Inflammatory macrophage treated with lipopolysaccharide for 4 hours (primary cell): ENCODE measurements at places on chromosomes 6 and 20.

- no peak for DNase-seq
Observed at GRCh38 chr6:90062667-90063066, 168.4 kb downstream of the GJA10 start.

DNA sequence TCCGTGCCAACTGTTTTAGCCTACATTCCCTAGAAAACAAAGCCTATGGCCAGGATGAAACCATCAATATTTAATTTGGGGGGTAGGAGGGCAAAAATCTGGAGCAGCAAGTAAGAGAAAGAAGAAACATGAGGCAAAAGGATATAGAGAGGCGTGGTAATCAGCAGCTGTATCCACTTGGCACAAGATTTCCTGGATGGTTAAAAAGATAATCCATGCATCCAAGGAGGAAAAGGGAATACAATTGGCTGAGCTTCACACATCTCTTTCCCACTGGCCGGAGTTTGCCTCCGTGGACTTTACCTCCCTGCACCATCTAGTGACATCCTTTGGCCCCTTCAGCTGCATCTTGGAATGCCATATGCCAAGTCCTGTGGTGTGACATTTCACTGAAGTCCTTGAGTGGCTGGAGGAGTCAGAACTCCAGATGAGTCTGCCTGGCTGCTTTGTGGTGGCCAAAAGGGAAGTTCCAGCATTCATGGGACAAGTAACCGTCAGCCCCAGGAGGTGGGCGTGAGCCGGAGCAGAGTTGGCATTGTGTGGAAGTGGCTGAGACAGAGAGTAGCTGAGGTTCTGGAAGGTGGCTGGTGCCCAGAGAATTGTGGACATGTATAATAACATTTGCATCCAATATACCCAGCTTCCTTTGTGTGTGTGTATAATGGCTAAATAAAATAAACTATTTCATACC is 13.7 kb upstream of the TMX4 start:
- peak; percentile 80 for DNase-seq

GRCh38 chr6:17907406-17908229 is 79.8 kb downstream of the KIF13A start:
- peak; percentile 98 for DNase-seq

DNA sequence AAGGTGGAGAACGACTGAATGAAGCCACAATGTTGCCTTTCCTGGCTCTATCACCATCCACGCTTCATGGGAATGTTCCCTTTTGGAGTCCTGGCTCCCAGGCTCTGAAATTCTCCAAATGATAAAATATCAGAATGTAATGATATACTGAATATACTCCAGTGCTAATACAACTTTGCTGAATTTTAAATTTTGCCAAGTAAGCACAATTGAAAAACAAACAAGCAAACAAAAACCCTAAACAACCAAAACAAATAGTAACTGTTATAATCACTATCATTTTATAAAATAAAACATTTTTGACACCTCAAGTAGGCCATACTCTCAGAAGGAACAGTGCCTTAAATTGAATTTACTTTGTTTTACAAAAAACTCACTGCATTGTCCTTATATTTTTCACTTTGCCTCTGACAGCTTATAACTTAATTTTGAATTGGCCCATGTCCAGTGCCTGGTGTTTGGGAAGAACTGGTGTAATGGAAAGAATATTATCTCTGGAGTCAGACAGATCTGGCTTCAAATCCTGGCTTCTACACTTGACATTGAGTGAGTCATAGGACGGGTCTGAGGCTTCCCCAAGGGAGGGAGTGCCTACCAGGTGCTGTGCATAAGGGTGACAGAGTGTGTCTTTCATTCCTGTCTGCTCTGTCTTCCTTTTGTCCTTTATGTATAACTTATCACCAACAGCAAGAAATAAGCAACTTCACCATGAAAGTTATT is 698.3 kb downstream of the EPM2A start:
- DNase-seq: no peak

GRCh38 chr6:16505711-16506357 is 255.4 kb downstream of the ATXN1 start:
- DNase-seq: peak; percentile 82

GRCh38 chr6:88246654-88247053 is 80.5 kb upstream of the CNR1 start:
- no peak for DNase-seq

DNA sequence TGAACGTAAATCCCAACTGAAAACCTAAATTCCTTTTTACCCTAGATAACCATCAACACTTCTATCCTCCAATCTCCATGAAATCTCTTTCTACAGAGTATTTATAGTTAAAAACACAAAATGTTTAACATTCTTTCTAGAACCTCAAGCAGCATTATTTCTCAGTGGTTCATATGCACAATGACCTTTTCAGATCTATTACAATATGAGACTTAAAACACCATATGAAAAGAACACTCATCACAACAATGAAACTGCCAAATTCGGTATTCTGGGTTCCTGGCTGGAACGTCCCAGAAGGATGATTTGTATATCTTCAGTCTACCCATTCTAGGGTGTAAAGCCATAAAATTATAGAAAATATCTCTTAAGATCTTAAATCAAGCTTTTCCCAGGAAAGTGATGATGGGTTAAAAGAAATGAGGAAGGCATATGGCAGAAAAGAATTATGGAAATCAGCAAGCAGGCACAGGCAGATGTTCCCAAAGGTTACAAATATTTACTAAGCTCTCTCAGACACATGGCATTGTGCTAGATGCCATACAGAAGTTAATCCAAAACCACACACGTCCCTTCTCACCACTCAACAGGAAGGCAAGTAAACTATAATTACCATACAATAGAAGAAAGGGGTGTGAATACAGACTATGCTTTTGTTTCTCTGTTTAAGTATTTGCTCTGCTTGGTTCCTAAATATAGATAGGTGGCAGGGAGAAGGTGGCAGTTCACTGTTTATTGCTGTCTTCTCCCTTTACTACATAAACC is 118.0 kb downstream of the CHD6 start:
- DNase-seq: no peak

DNA sequence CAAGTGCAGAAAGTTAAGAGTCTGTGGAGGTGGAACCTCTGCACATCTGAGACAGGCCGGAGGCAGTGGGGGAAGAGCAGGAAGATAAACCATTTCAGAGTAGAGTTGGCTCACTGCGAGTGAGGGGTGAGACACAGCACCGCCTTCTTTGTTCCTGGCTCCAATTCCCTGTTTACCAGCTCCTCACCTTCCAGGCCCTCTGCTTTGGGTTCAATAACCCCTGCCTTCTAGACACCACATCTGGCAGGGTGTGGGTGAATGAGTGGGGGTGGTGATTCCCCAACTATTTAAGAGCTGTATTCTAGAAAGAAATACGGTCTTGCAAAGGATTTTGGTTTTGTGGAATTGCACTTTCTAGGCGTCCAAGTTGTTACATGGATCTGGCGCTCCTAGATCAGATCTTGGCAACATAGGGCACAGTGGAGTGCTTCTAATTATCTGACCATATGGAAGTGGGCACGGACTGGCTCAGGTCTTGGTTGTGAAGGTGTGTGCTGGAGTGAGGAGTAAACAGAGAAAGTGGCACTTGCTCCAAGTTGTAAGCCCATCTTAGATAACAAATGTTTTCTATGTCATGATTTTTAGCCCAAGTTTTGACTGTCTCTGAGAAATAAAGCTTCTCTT is 141.6 kb upstream of the NRN1 start:
- no peak for DNase-seq

DNA sequence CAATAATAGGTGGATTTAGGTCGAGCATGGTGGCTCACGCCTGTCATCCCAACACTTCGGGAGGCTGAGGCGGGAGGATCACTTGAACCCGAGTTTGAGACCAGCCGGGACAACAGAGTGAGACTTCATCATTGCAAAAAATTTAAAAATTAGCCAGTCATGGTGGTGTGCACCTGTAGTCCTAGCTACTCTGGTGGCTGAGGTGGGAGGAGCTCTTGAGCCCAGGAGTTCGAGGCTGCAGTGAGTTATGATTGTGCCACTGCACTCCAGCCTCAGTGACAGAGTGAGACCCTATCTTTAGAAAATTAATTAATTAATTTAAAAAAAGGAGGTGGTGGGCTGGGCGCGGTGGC is 13.4 kb upstream of the C20orf203 start:
- DNase-seq: no peak

DNA sequence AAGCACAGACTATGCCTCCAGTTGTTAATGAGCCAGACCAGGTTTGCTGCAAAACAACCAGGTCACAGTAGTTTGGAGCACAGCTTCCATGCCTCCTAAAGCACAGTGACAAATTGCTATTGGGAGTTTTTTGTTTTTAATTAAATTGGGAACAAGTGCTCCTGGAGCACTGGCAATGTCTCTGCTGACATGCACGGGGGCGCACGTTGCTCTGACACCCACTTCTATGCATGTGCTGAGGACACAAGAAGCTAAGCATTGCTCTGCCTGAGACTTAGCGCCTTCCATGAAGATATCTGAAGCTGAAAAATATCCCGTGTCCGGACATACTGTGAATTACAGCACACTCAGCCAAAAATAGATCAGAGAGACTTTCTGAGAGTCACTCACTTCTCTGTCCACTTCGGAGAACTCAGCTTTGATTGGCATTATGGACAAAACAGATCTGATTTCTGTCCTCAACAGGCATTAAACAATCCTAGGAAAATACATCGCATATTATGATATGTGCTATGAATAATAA is 18.6 kb upstream of the GGTLC1 start:
- no peak for DNase-seq

DNA sequence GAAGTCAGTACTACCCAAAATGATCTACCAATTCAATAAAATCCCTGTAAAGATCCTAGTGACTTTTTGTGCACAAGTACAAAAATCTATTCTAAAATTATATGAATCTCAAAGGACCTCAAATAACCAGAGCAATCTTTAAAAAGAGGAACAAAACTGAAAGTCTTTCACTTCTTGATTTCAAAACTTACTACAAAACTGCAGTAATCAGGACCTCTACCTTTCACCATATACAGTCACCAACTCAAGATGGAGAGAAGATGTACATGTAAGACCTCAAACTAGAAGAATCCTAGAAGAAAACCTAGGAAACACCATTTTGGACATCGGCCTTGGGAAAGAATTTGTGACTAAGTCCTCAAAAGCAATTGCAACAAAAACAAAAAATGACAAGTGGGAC is 109.5 kb upstream of the CD93 start:
- peak; percentile 83 for DNase-seq

DNA sequence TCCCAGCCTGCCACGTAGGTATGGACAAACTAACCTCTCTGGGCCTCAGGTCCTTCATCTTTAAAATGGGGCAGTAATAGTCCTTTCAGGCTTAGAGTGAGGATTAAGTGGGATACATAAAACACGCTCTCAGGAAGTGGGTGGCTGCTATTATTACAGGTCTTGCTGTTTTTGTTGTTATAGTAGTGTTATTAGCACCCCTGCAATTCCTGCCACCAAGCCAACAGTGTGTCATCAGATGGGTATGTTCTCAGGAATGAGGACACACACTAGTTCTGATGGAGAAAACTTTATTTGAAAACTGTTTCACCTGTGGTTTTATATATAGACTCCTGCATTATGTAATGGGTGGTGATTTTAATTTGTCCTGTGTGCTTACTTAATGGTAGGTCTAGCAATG is 131.7 kb downstream of the LRRC1 start:
- DNase-seq: no peak

DNA sequence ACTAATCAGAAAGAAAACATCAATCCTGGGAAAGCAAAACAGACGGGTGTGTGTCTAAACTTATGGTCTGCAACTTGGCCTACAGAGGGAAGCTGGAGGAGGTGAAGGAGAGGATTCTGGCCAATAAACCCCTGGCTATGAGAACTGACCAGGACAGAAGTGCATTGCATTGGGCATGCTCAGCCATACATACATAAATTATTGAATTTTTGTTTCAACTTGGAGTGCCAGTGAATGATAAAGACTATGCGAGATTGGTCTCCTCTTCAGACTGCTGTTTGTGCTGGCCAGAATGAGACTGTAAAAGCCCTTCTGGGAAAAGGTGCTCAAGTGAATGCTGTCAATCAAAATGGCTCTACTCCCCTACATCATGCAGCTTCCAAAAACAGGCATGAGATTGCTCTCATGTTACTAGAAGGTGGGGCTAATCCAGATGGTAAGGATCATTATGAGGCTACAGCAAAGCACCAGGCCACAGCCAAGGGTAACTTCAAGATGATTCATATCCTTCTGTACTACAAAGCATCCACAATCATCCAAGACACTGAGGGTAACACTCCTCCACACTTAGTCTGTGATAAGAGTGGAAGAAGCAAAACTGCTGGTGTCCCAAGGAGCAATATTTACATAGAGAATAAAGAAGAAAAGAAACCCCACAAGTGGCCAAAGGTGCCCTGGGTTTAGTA is 17.4 kb downstream of the ADNP start:
- no peak for DNase-seq

DNA sequence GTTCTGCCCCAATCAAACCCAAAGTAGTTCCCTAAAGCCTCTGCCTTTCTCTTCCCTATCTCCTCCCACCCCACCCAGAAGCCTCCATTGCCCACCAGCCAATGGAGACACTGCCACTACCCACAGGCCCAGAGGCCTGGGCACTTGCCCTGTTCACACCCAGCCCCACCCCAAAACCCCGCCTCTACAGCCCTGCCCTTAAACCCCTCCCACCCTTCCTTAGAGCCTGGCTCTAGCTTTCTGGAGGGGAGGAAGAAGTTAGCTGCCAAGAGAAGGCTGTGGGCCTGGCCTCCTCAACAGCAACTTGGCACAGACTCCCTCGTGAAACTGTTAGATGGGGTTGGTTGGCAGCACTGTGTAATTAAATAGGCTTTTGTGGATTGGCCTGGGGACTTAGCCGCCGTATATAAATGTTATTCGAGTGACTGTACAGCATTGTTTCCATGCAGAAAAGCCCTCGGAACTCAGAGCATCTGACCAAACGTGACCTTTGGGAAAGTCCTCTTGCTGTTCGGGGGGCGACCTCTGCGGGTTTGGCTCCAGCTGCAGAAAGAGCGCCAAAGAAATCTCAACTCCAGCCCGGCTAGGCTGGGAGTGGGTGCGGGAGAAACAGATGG is 31.4 kb downstream of the COL11A2 start:
- peak; percentile 75 for DNase-seq

DNA sequence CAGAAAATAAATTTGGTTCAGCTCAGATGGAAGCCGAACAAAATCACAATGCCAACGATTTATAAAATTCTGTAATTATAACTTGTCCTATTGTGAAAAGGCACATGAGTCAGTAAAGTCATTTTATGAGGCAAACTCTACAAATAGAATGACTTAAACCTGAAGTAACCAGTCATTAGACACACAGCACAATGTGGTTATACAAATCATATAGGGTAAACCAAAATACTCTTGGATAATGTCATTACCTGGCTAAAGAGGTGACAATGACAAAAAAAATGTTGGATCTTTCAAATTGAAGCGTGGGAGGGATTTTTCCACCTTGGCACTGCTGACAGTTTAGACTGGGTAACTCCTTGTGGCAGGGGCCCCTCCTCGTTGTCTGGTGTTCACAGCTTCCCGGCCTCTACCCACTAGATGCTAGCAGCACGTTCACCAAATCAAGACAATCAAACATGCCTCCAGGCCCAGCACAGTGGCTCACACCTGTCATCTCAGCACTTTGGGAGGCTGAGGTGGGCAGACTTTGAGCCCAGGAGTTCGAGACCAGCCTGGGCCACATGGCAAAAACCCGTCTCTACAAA is 5.0 kb downstream of the ANKRD60 start:
- DNase-seq: no peak

GRCh38 chr6:34630040-34630439 is 66.5 kb downstream of the ILRUN start:
- DNase-seq: no peak

GRCh38 chr20:16111172-16111832 is 461.9 kb downstream of the KIF16B start:
- no peak for DNase-seq
